ENCODE measurements at places on chromosomes 11 and 22.

DNA sequence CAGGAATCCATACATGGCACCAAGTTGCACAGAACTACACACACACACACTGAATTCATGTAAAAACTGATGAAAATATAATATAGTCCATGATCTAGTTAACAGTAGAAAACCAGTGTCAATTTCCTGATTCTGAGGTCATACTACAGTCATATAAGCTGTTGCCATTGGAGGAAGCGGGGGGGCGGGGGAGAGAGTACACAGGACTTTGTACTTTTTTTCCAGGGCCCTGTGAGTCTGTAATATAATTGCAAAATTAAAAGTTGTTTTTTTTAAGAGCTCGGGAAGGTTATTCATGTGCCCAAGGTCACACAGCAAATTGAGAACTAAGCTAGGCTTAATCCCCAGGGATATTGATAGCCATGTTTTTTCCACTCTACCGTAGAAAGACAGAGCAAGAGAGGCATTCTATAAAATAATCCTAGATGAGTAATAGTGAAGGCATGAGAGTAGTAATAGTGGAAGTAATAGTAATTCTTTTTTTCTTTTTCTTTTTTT is 312.3 kb downstream of the MN1 start:
- peak; percentile 19 for DNase-seq

- DNase-seq: no peak
These were observed 23.4 kb upstream of the GRK3 start for GRCh38 chr22:25540908-25541660.

DNA sequence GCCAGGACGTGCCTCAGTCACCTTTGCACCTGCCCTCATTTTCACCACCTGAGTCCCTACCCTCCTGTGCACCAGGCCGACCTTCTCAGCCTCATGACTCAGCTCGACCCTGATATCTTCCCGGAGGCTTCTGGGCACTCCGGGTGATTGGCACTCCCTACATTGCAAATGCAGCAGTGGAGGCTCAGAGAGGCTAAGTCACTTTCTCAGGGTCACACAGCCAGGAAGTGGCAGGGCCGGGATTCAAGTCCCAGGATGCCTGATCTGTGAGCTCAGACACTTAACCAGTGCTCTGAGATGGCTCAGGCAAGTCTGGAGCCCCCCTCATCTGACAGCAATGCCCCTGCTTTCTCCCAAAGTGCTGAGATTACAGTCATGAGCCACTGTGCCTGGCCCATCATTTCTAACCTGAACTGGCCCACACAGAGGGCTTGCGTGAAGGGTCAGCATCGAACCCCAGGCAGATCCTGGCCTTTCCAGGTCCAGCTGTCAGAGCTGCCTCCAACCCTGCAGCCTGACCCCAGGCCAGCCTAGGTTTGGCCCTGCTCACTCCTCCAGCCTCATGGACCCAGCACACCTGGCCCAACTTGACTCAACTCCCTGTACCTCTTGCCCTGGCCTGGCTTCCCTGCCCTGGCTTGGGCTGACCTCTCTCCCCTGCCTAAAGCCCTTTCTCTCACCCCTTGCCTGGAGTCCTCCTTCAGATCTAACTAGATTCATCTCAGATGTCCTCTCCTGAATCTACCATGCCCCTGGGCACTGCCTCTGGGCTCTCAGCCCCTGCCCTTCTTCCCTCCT is 40.7 kb upstream of the RTL6 start:
- DNase-seq: no peak

- DNase-seq: peak; percentile 71
These were observed 7.8 kb upstream of the RBM4B start for GRCh38 chr11:66685276-66686099.

DNA sequence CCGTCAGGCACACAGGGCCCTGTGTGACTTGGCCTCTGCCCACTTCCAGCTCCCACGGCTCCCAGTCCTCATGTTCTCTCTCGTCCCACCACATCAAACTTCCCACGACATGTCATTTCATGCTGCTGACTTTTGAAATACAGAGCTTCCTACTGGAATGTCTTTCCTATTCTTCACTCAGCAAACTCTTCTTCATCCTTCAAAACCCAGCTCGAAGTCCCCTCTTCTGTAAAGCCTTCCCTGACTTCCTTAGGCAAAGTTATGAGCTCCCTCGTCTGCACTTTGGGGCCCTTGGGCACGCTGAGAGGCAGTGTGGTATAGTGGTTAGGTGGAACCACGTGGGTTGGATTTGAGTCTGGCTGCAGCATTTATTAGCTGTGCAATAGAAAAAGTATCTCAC is 37.8 kb upstream of the EIF3D start:
- no peak for DNase-seq

- peak; percentile 57 for DNase-seq
These were observed 23.2 kb downstream of the TBX1 start for GRCh38 chr22:19783586-19784383.

- no peak for DNase-seq
These were observed 1046.6 kb downstream of the TBC1D22A start for GRCh38 chr22:47808886-47809620.

DNA sequence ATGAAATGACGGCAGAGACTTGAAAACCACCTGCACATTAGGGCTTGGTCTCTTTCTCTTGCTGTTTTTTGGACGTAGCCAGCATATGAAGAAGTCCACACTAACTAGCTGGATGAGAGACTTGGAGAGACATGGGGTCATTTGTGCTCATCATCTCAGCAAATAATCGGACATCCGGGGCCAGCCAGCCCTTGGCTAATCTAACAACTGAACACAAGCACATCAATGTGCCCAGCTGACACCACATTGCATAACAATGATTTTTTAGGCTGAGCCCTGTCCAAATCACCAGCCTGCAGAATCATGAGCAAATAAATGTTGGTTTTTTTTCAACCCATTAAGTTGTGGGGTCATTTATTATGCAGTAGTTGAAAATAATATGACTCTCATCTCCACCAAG is 460.3 kb upstream of the LARGE1 start:
- DNase-seq: no peak

- DNase-seq: no peak
These were observed 281.0 kb downstream of the TENM4 start for GRCh38 chr11:79159657-79160450.

DNA sequence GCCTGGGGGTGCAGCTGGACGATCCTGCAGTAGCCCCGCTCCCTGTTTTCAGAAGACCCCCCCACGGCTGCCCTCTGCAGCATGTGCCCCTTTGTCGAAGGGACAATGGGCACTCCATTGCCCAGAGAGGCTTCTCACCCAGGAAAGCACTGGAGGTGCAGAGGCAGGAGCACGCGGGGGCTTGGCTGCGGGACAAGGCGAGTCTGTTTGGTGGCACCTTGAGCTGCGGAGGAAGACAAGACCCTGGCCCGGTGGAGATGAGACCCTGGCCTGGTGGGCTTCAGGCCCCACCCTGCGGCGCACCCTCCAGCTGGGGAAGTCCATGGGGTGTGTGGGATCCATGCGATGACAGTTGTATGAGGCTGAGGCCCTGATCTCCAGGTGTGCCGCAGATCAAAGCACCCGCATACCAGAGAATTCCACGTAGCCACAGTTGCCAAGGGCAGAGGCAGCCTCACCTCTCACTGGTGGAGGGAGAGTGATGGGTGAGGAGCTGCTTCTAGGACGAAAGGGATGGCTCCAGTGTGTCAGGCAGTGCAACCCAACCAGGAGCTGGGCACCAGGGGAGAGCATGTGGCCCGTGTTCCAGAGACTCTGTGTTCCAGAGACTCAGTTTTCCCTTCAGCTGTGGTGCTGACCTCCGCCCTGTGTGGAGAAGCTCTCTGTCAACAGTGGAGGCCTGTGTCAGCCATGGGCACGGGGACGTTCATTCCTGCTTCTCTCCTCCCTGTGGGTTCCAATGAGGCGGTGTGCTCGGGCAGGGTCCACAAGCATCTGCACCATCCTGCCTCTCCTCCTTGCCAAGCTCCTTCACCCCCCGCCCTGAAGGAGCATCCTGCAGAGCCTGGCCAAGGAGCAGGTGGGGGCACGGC is 10.0 kb downstream of the TBX1 start:
- peak; percentile 61 for DNase-seq

- no peak for DNase-seq
These were observed 9.7 kb downstream of the DEUP1 start for GRCh38 chr11:93340223-93340622.
